Mucosa of gallbladder (tissue), 1 donor: ENCODE measurements at places on chromosomes 5 and 9. TPM values are rescaled to one million over a fixed set of nuclear protein-coding genes. Genes with fewer than 3 reads are reported as not detected.
A peak's percentile ranks its signal among the peaks of the same experiment; 100 is the strongest.

DNA sequence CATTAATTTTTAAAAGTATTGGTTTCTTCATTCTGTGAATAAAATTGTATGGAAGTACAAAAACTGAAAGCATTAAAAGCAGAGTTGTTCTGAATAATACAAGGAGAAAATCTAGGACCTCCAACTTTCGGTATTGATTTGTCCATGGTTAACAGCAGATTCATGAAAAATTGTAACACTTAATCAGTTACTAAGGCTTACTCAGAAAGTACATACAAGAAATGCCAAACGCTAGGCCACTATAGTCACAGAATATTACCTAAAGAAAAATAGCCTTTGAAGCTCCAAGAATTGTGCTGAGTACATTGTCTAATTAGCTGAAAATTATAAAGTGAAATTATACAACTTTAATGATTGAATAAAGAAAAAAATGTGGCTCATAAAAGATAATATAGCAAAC, 271.7 kb downstream of the PTPRD start:
- no peak for DNase-seq

The PCDHGA1 gene
- 0.72 TPM for total RNA-seq

DNA sequence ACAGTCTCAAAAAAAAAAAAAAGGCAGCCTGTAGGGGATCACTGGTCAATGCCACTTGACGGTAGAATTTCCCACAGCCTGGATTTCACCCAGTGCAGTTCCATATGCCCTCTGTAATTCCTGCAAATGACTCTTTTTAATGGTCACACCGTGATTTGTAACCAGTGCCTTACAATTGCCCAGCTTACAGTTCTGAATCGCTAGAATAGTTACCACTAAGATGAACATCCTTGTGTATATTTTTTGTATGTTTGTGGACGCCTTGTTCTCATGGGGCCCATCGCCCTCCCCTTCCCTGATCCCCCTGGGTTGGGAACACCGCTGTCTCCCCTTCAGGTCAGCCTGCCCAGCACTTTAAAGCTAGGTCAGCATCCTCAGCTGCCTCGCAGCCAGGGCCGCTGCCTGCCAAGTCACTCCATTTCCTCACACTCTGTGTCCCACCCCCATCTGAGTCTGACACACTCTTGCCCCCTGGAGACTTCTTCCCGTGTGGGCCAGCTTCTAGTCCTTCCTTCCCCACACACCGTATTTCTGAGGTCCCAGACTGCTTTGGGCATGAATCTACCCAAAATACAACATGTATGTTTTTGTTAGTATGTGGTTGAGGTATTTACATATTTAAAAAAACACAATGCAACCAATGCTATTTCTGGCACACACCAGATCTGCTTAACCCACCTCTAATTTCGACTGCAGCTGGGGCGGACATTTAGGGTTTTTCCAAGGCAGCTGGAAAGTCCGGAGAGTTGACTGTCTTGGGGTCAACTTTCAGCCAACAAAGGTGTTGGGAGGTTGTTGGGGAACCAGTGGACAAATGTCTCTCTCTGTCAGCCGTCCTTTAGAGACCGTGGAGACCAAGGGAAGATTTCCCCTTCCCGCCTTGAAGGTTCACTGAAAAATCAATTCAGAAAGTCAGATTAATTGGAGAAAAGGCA, 120.5 kb upstream of the NEK6 start:
- no peak for DNase-seq

GRCh38 chr5:40914835-40915234, 5.5 kb downstream of the C7 start:
- no peak for DNase-seq

GRCh38 chr5:136613230-136613629, 247.9 kb upstream of the TRPC7 start:
- no peak for DNase-seq

- DNase-seq, result peak; percentile 37
Measured at GRCh38 chr5:33565324-33565723, 124.6 kb downstream of the TARS1 start.

DNA sequence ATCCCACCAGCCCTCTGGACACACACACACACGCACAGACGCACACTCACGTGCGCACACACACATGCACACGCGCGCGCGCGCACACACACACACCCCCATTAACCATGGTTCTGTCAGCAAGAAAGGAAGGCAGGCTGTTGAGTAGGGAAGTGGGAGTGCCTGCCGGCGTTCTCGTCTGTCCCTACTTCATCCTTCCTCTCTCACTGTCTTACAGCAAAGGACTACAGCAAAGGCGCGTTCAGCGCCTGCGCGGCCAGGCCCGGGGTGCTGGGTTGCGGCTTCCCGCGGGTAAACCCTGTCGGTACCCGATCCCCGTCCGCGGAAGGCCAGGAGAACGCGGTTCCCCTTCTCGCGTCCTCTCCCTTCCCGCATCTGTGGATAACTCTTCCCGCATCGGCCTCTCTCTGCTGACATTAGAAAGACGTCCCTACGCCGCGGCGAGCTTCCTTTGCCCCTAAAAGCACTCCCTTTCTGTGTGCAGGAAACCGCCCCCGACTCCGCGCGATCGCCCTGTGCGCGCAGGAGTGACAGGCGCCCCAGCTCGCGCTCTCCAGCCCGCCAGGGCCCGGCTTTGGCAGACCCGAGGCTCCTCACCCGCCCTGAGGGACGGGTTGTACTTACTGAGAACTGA, 219.2 kb downstream of the AGTPBP1 start:
- DNase-seq, result peak; percentile 25

GRCh38 chr9:35042891-35043545, 29.4 kb downstream of the VCP start:
- no peak for DNase-seq

The SHOC1 gene
- total RNA-seq, result not detected

GRCh38 chr5:74272831-74273451, 367.6 kb downstream of the ENC1 start:
- no peak for DNase-seq

The NXNL2 gene
- total RNA-seq, result 1.9 TPM

DNA sequence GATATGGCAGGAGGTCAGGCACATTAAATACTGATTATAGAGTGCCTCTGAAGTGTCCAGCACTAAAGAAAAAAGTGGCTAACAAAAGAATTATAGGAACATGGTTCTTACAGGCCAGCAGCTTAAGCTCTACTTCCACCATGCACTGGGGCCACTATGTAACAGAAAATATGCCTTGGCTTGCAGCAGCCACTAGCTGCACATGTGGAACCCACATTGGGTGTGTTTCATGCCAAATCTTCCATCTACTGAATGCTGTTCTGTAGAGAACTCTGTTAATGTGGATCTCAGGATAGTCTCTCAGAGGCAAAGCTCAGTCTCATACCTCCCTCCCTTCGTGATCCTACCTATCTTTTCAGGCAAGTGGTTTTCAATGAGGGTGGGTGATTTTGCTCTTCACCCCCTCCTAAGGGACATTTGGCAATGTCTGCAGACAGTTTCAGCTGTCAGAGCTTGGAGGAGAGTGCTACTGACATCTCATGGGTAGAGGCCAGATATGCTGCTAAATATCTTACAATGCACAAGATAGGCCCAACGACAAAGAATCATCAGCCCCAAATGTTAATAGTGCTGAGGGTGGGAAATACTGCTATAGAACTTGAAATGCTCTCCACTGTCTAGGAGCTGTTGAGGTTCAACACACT, 218.9 kb downstream of the TARS1 start:
- no peak for DNase-seq

The CENPK gene
- total RNA-seq, result 2.2 TPM

The SV2C gene
- 0.20 TPM for total RNA-seq

DNA sequence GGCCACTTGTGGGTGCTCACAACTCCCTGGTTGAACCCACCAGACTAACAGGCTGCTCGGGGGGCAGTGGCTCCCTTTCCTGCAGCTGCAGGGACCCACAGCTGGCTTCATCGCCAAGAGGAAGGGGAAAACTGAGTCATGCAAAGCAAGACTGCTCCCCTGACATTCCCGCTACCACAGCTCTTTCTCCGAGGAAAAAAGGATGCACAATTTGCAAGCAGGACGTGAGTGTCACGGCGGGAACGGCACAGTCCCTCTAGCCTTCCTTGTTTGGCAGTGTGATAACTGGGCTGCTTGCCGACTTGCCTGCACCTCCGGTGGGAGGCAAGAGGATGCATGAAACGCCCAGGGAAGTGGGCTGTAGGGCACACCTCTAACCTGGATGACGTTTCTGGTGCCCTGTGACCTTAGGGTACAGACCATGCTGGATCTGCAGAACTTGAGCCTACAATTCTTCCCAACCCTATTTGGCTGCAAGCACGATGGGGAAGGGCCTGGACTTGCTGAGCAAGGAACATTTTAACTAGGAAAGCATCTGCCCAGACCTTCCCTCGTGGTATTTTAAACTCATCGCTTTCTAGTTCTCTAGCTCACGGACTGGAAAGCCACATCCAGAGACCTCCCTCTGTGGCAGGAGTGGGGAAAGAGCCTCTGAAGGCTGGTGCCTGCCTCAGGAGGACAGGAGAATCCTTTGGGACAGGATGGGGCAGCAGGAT, 7.8 kb downstream of the SH3PXD2B start:
- no peak for DNase-seq

DNA sequence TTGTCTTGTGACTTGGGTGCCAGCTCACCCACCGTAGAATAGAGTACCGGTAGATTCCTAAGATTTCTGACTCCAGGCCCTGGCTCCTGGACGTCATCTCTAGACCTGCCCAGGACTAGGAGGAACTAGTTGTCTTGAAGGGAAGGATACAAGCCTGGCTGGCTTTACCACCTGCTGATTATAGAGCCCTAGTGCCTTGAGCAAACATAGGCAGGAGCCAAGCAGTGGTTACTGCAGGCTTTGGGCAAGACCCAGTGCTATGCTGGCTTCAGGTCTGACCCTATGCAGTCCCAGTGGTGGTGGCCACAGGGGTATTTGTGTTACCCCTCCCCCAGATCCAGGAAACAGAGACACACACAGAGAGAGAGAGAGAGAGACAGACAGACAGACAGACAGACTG, 606.2 kb downstream of the PDE4D start:
- DNase-seq, result no peak

- DNase-seq, result no peak
Measured at GRCh38 chr9:137266585-137267453, 10.7 kb upstream of the TOR4A start.

DNA sequence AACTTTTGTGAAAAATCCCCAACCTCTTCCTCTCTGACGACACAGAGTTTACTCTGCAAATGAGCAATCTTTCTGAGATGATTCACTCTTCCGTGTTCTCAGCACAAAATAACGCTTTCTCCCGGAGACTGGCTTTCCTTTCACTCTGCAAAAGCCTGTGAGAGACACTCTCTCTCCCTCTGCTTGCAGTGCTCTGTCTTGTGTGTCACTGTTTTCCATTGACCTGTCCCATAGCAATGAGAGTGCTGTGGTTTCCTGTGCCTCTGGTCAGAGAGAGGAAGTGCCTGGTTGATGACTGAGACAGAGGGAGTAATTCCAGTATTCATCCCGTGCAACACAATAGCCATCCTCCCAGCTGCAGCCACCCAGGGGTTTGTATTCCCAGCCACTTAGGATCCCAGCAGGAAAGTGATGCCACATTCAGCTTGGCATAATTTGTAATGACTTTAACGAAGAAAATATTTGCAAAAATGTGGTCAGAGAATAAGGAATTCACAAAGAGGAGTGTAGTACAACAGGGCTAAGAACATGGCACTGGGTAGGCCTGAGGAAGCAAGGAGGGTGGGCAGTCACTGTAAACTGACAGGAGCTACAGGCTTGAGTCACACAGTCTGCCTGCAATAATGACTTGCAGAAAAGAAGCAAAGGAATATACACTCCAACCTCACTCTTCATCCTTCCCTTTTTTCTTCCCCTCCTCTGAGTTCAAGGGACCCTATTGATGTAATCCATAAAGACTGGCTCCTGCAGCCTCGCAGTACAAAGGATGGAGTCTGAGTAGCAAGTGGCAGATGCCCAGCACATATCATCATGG, 463.5 kb upstream of the RGMB start:
- DNase-seq, result peak; percentile 10

DNA sequence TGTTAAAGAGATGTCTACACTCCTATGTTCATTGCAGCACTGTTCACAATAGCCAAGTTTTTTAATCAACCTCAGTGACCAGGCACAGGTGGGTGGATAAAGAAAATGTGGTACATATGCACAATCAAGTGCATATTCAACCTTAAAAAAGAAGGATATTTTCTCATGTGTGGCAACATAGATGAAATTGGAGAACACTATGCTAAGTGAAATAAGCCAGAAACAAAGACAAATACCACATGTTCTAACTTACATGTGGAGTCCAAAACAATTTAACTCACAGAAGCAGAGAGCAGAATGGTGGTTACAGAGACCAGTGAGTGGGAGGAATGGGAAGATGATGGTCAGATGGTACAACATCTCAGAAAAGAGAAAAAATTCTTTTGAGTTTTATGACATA, 31.8 kb downstream of the ANXA1 start:
- DNase-seq, result no peak

DNA sequence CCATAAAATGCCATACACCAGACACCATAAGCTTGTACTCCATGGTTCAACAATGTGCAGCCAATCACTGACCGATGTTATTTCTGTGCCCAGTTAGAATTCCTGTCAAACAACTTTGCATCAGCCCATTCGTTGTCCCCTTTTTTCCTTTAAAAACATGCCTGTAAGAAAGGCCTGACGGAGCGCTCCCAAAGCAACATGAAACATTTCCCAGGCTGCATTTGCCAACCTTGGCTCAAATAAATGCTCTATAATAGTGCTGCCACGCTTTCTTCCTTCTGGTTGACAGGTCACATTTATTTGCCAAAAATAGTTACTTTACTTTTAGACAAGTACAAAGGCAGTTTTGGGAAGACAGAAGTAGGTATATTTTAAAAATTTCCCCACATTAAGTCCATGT, 735.6 kb upstream of the PTPRD start:
- DNase-seq, result no peak

GRCh38 chr9:78097541-78097940, 65.9 kb upstream of the GNAQ start:
- no peak for DNase-seq

GRCh38 chr9:92728831-92729734, 35.5 kb downstream of the BICD2 start:
- DNase-seq, result no peak

DNA sequence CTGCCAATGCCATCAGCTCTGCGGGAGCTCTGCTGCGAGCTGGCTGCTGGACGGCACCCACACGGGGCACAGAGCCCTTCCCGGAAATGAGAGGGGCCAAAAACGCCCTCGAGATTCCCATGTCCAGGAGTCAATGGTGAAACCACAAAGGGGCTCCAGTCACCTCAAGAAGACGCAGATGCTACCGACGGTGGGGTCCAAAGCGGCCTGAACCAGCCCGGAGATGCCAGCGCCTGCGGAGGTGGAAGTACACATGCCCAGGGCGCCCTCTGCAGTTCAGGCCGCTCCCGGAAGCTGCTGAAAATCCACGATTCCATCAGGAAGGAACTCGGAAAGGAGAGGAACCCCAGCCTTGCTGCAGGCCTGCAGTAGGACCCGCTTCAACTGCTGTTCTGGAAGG, 82.4 kb upstream of the SELENOP start:
- no peak for DNase-seq

The AIF1L gene
- total RNA-seq, result 7.0 TPM

DNA sequence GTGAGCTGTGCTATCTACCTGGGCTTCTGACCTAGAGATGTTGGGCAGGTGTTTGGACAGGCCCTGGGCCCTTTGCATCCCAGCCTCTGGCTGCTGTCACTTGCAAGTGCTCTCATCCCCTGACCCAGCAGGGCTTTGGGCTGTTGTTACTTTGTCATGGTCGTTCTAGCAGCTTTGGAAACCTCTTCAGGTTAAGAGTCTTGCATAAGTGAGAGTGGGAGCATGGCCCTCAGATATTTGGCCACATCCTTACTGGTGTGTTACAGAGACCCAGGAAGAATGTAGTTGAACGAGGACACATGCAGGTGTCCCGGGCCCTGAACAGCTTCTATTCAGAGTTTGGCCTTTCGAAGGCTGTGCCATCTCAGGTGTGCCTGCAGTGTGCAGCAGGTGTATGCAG, 4.5 kb downstream of the TENT4A start:
- DNase-seq, result peak; percentile 6
